ENCODE measurements at places on chromosomes 13 and 19.

DNA sequence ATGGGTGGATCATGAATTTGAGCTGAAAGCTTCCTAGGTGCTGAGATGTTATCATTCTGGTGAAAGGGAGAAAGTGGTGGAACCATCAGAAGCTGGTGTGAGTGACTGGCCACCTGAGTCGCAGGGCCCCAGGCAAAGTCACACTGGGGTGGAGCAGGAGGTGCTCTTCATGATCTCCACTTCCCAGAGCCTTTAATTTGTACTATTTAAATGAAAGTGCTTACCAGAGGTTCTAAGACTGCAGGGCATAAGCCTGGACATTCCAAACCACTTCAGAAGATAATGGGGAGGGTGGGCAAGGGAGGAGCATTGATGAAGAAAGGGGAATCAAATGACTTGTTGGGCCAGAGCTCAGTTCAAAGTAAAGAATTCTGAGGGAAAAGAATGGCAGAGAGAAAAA, 156.1 kb downstream of the RGCC start:
- no peak for DNase-seq

GRCh38 chr13:60094385-60095088, 69.2 kb downstream of the DIAPH3 start:
- DNase-seq, result no peak

DNA sequence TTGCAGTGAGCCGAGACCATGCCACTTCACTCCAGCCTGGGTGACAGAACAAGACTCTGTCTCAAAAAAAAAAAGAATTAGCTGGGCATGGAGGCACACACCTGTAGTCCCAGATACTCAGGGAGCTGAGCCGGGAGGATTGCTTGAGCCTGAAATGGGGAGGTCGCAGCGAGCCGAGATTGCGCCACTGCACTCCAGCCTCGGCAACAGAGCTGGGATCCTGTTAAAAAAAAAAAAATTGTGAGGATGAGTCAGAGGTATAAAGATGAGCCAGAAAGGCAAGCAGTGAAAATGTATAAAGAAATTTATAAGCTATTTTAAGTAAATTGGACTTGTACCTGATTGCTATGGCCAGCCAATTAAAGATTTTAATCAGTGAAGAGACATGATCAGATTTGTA, 21.1 kb downstream of the KBTBD6 start:
- DNase-seq, result no peak

- no peak for DNase-seq
Observed at GRCh38 chr13:110158226-110158625, 148.7 kb downstream of the COL4A1 start.

GRCh38 chr19:13613447-13613846, 107.2 kb upstream of the CACNA1A start:
- no peak for DNase-seq

DNA sequence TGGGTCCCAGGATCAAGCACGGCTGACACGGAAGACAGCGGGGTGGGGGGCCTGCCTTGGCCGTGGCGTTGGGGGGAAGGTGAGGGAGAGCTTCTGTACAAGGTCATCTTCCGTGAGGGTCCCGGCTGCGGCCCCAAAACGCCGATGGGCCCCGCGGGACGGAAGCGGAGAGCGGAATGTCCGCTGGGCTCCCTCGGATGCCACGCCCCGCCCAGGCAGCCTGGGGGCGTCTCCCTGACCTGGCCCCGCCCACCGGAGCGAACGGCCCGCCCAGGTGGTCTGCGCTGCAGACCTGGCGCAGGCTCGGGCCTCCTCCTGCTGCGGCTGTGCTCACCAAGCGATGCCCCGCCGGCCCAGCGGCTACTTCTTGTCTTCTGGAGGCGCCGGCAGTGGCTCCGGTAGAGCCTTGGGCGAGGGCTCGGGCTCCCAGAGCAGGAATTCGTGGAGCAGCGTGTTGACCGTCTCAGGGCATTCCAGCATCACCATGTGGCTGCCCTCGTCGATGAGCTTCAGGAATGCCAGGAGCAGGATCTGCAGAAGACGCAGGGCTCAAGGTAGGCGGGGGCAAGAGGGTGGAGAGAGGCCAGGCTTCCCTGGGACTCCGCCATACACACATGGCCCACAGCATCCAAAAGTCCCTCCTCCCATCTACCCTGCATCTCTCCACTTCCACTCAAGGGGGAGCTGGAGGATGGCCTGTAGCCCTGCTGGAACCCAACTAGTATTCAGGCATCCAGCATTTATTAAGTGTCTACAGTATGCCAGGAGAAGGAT, 10.7 kb downstream of the ABHD8 start:
- DNase-seq, result no peak

GRCh38 chr13:71722206-71722605, 144.8 kb downstream of the DACH1 start:
- no peak for DNase-seq

- DNase-seq, result no peak
Observed at GRCh38 chr13:75760131-75761021, 124.2 kb downstream of the LMO7 start.

DNA sequence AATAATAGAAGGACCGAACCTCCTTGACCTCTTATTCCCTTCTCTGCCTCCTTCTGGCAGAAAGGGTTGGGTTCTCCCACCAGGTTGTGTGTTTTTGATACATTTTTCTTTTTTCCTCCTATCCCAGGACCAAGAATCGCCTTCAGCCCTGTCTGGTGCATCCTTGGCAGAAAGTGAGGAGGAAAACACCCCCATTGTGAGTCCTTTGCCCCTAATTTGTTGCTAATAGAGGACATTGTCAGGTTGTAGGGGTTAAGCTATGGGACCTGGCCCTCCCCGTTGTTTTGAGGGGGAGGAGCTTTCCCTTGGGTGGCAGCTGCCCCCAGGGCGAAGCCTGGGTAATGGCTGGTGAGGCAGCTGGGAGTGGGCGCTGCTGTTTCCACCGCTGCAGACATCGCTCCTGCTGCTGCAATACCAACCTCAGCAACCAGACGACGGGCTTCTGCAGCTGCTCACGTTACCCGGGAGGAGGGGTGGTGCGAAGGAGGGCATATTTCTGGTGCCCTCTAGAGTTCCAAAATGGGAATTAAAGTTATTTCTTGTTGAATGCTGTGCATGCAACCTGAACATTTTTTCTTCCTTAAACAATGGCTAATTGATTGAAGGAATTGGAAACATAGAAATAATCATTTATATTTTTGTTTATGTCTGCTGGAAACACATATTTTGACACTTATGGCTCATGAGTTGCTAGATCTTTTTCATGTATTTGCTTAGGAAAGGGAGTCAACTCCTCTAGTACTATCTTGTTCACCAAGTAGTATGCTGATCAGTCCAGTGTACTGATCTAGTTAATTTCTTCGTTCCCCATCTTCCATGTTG, 1.5 kb downstream of the ZMYM2 start:
- peak; percentile 84 for DNase-seq

DNA sequence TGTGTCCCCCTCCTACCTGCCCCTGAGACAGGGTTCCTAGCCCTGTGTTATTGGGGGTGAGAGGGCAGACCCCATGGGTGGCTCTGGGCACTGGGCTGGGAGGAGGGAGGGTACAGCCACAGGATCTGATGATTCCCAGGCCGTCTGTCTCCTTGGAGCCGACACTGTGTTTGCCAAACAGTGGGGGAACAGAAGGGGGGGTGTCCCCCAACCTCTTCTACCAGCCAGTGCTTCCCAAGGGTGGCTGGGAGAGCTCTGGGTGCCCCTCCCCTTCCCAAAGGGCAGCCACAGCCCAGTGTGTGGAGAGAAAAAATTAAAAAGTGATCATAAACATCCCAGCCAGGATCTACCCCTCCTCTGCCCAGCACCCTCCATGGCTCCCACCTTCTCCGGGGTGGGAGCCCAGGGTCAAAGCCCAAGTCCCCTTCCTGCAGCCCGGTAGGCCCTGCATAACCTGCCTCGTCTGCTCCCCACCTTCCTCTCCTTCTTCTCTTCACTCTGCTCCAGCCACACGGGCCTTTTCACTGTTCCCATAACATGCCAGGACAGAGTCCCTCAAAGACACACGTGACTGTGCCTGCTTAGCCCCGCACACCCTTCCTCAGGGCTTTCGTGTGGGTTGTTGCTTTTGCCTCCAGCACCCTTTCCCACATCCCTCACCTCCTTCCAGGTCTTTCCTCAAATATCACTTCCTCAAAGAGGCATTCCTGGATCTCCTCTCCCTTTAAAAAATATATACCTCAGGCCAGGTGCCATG, 1.4 kb upstream of the PLIN4 start:
- DNase-seq, result no peak
